RCC 7860 (cell line): ENCODE measurements at places on chromosomes 16 and 17.

GRCh38 chr16:12459391-12460063 is 344.2 kb downstream of the CPPED1 start:
- no peak for DNase-seq

DNA sequence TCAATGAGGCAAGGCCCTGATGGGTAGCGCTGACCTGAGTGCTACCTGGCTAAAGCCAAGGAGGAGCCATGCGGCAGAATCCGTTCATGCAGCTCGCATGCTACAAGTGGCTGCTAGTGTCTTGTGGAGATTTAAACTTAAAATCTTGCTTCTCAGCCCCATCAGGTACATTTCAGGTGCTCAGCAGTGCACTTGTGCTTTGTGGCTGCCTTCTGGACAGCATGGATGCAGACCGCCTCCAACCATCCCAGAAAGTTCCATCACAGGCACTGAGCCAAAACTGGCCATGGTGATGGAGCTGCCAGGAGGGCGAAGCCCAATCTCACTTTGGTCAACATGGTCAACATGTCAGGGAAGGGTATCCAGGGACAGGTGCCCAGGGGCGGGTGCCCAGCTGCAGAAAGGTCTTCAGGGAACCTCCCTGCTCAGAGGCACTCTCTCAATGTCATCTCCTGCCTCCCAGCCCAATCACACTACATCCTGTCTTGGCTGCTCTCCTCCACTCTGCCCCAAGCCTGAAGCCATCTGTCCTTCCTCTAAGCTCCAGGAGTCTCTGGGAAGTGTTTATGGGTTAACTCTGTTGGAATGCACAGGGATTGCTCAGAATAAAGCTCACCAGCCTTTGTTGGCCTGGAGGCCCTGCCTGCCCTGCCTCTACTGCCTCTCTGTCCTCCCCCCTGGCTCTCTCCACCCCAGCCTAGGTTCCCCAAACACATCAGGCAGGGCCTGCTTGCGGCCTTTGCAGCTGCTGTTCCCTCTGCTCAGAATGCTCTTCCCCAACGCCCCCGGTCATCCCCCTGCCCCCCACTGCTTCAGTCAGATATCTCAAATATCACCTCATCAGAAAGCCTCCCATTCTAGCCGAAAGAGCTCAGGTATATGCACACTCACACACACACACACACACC is 18.3 kb upstream of the TNFRSF13B start:
- DNase-seq: no peak

GRCh38 chr16:6247775-6248174 is 1084.9 kb upstream of the RBFOX1 start:
- DNase-seq: no peak

- no peak for DNase-seq
Observed at GRCh38 chr17:79137015-79137788, 62.6 kb downstream of the ENGASE start.

DNA sequence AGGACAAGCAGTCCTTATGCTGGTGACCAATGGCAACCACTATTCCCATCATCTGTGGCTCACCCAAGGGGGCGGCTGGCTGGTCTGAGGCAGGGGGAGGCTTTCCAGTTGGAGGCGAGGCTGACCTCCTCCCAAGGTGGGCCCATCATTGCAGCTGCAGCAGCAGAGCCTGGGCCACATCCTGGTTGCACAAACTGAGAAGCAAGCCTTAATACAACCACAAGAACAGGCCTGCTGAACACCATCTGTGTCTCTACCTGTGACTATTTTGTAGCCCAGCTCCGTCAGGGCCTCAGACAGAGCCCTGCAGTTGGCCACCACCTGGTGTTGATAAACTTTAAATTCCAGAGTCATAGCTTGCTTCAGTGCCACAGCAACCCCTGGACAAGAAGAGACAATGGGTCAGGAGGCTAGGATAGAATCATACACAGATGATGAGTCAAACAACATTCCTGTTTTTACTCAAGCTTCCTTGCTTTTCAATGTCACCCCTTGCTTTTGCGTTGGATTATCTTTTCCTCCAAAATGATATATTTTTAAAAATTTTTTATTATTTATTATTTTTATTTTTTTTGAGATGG is 17.9 kb downstream of the SMCR8 start:
- no peak for DNase-seq

DNA sequence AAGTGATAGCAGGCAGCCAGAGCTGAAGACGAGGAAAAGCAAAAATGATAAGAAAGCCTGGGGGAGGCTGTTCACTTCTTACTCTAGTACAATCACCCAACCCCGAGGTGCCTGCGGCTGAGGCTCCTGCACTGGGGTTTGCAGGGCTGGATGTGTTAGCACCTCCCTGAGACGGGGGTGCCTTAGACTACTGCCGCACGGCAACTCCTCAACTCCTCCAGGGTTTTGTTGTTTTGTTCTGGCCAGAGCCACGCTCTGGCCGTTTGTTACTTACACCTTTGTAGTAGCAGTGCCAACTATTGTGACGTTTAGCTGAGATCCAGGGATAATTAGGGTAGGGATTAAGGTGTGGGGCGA is 51.5 kb downstream of the LDHD start:
- DNase-seq: no peak

GRCh38 chr17:77901481-77901880 is 57.0 kb upstream of the TNRC6C start:
- DNase-seq: no peak

GRCh38 chr17:44779211-44780025 is 20.6 kb downstream of the ADAM11 start:
- DNase-seq: peak; percentile 58

DNA sequence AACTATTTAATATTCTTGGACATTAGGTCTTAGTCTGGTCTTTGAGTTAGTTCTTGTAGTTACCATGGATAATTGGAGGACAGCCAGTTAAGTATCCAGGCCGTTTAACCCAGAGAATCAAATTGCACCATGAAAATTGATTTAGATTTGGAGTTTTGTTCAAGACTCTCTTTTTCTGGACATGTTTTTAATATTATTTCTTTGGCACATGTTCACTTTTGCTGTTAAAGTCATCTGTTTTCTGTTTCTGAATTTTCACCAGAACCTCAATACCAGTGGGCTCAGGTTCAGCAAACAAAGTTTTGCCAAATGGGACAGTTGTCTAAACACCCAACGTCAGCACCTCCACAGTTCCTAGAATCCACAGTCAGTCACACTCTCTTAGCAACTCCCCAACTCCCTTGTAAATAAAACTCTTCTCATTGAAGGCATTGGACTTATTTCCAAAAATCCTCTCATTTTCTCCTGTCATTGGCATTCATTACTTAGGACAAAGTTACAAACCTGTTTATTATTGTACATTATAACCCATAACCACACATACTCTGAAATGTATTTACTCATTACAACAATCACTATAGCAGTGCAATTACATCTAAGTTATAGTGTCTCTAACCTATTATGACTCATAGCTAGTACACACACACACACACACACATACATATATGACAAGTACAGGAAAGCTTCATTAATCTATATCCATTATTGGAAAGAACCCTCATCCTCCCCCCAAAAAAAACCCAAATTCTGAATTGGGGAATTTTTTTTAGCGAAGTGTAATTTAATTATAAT is 33.5 kb upstream of the DNAH9 start:
- no peak for DNase-seq

- DNase-seq: no peak
Observed at GRCh38 chr16:47847220-47847970, 308.4 kb downstream of the ABCC12 start.

- DNase-seq: no peak
Observed at GRCh38 chr16:15885560-15886001, 2.8 kb downstream of the CEP20 start.

DNA sequence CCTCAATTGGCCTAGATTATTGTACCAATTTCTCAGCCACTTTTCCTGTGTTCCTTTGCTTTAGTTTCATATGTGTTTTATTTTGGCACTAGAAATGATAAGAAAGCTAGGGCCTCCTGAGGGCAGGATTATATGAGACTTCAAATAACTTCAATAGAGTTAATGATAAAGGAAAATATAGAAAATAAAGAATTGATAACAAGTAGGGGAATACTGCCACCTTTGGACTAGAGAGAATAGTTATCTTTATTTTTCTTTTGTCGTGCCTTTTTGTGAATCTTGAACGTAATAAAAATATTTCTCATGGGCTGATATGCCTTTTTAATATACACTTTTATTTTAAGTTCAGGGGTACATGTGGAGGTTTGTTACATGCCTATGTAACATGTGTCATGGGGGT is 29.3 kb upstream of the RBL2 start:
- DNase-seq: no peak

DNA sequence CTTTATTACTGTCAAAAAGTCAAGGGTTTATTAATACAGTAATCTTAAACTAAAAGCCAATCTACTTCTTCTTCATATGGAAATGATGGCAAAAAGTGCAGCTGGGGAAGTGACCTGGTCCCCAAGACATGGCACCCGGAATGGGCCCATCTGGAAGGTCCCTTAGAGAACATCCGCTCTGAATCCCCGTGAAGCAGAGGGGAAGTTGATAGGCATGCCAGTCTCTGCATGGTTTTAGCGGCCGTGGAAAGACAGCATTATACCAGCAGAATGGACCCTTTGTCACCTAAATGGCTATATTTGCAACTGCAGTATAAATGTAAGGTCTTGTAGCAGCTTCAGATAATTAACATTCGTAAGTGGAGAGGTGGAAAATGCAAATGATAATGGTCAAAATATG is 32.4 kb downstream of the COTL1 start:
- no peak for DNase-seq

DNA sequence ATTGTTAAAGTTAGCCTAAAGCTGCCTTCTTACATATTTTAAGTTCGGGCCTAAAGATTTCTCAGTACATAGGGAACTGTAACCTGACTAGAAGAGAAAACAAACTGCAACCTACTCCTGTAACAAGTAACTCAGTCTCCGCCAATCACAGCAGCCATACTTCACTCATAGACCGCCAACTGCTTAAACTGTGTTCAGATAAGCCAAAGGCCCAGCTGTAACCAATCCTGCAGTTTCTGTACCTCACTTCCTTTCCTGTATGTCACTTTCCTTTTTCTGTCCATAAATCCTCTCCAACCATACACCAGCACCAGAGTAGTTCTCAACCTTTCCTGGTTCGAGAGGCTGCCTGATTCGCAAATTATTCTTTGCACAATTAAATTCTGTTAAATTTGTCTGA is 41.5 kb downstream of the GLG1 start:
- no peak for DNase-seq

DNA sequence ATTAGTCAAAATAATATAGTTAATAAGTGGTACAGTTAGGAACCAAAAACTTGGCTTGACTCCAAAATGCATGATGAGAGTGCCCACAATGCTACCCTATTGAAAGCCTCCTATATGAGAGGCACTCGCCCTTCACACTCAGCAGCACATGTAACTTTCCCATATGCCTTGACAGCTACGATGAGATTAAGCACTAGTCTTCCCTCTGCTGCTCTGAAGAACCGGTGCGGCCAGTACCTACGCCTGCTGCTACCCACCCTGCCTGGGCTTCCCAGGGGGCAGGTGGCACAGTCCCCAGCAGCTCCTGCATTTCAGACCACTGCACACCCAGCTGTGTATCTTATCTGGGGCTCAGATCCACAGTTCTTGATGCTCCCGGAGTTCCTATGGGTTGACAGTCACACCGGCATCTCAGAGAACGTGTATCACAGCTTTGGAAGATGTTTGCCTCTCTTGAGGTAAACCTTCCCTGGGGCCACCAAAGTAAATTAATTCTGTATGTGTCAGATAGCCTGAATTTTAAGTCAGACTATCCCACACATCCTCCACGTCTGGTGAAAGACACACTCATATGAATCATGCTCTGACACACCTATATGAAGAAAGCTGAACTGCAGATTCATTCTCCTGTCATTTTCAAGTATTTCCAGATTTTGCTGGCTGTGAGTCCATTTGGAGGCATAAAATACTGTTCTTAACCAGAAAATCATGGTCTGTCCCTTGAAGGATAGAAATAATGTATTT is 77.8 kb downstream of the MYH10 start:
- DNase-seq: no peak

GRCh38 chr16:27193300-27193990 is 9.9 kb upstream of the KDM8 start:
- no peak for DNase-seq

DNA sequence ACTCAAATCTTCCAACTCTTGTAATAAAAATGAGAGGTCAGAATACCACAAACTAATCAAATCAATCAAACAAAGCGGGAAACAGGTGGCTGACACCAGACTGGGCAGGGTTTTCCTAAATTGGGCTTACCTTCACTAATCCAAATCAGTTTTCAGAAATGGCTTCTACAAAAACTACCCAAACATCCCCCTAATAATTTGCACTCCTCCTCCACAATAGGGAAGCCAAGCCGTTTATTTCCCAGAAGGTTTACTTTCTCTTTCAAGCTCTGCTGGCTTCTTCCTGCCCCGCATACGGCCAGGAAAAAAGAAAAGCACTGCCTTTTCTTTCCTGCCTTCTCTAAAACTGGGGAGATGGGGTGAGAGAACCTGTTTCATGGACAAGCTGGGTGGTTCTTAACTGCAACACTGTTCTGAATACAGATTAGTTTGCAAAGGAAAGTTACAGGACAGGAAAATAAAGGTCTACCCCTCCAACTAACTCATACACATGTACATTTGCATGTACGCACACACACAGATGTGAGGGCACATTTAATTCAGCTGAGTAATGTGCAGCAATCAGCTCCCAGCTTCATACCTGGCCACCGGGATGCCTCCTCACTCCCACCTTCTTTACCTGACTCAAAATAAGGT is 9.2 kb downstream of the STAT3 start:
- DNase-seq: no peak

DNA sequence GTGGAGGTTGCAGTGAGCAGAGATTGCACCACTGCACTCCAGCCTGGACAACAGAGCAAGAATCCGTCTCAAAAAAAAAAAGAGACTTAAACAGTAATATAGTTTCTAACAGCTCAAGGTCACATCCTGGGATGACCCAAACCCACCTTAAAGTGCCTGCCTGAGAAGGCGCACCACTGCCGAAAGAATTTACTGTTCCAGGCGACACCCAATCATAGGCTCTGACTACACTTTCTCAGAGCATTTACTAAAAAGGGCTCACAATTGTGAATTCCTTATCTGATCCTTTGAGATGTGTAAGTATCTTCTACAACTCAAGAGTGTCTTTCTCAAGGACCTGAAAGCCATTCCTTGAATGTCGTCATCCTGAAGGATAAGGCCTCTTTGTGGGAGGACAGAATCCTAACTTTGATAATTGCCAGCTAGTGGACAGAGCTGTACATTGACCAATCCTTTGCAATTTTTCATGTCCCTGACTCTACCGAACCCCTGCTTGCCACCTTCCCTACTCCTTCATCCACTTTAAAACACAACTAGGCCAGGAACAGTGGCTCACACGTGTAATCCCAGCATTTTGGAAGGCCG is 2.6 kb upstream of the ST3GAL2 start:
- no peak for DNase-seq

DNA sequence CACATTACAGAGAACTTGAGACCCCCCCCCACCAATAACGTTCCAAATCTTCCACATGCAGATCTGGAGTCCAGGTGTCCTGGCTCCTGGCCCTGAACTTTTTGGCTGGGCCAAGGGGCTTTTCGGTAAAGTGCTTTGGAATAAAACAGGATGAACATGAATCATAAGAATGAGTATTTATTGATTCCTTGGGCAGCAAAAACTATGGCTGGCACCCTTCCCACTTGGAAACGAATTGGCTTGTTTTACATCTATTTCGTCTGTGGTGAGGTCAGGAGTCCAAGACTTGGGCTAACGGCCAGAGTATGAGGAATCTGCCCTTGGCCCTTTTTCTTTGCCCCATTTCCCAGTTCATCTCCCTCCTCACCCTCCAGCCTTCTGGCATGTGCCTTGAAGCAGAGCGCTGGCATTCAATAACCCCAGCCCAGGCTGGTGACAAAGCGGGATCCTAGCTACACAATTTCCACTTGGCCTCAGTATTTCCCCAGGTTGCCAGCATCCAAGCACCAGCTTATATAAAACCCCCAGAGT is 4.1 kb upstream of the UBTF start:
- peak; percentile 41 for DNase-seq
